Frontal cortex (tissue), 4 donors: ENCODE measurements at places on chromosomes 4 and X. TPM values are rescaled to one million over a fixed set of nuclear protein-coding genes. Genes with fewer than 3 reads are reported as not detected.

RHOXF2B gene
- total RNA-seq, result not detected

FAM47E gene
- total RNA-seq, result 4.1 TPM

REPS2 gene
- total RNA-seq, result 31.4 TPM

CAPN6 gene
- under 0.01 TPM for total RNA-seq

GRCh38 chr4:160848901-160849760 lies 1314.7 kb downstream of the FSTL5 start:
- no peak for DNase-seq

TRIM61 gene
- total RNA-seq, result 1.6 TPM

- DNase-seq, result no peak
Observed at GRCh38 chr4:112889619-112890527, 159.6 kb upstream of the ANK2 start.

- DNase-seq, result no peak
Observed at GRCh38 chr4:74490736-74491135, 45.8 kb downstream of the AREG start.

DNA sequence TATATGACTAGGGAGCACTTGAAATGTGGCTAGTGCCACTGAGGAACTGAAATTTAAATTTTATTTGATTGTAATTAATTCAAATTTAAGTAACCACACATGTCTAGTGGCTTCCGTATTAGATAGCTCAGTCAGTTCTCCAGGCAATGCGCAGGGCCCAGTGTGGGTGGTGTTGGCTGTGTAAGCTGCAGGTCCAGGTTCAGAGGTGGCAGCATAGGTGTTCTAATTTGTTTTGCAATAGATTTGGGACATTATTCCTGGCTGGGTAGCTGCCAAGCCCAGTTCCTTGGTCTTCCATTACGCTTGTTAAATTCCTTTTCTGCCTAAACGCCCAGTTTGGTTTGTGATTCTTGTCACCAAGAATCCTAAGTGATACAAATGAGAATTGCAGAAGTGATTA lies 79.5 kb downstream of the FAM184B start:
- no peak for DNase-seq

DNA sequence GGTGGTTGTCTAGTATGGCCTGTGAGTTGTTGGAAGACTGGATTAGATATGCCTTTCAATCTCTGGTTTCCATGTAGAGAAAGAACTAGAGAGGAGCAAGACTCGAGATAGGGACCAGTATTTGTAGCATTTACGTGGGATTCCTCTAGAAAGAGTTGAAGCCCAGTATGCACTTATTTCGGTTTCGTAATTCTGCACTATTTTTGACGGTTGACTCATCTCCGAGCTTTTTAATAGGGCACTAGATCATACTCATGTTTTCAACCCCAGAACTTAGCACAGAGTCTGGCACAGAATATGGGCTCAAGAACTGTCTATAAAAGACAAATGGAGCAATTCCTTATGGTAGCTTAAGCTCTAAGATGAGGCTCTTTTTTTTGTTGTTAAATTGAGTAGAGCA lies 15.7 kb downstream of the HELT start:
- no peak for DNase-seq

TMEM255A gene
- 1.6 TPM for total RNA-seq

- no peak for DNase-seq
Observed at GRCh38 chr4:42555828-42556227, 101.1 kb downstream of the ATP8A1 start.
